ENCODE measurements at places on chromosomes 7 and 10.

GRCh38 chr7:143410521-143411004 lies 1.9 kb upstream of the EPHA1 start:
- peak; percentile 65 for DNase-seq

- DNase-seq = no peak
Observed at GRCh38 chr7:95883217-95883616, 110.9 kb downstream of the DYNC1I1 start.

GRCh38 chr7:130875-131780 lies 61.2 kb upstream of the FAM20C start:
- DNase-seq = no peak

- DNase-seq = no peak
Observed at GRCh38 chr7:133830081-133830480, 297.1 kb upstream of the LRGUK start.

DNA sequence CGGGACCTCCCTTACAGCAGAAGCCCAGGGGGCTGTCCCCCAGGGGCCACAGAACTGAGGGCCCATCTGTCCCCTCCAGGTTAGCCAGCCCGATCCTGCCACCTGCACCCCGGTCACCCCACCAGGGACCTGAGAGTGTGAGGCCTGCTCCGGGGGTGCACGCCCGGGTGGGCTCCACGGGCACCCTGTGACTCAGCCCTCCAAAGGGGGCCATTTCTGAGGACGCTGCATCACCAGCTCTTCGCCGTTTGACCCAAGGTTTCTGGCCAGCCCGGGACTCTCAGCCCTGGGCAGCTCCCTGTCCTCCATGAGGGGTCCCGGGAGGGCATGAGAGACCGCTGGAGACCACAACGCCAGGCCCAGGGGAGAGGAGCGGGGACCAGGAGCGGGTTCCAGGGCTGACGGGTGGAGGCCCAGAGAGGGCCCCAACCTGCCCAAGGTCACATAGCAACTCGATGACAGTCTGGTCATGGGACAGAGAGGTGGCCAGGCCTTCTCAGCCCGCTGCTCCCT lies 79.3 kb downstream of the ELFN1 start:
- DNase-seq = no peak

GRCh38 chr10:78974617-78975317 lies 94.0 kb upstream of the ZMIZ1 start:
- DNase-seq = peak; percentile 71

GRCh38 chr7:19427944-19428343 lies 280.9 kb downstream of the POLR1F start:
- DNase-seq = no peak

DNA sequence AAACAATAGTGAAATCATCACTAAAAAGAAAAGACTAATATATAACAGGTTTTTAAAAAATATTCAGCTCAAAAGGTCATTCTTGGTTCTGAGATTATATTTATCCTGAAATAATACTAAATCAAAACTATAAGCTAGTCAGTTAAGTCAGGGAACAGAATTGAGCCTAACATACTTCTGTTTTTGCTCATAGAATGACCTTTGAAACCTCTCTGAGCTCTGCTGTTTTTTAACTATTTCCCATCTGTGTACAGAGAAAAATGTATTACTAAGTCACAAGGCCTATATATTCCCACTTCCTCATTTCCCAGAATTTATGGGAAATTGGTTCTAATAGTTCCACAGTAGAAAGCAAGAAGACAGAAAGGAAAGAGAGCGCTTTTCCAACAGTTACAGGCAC lies 346.8 kb upstream of the ETV1 start:
- DNase-seq = no peak

DNA sequence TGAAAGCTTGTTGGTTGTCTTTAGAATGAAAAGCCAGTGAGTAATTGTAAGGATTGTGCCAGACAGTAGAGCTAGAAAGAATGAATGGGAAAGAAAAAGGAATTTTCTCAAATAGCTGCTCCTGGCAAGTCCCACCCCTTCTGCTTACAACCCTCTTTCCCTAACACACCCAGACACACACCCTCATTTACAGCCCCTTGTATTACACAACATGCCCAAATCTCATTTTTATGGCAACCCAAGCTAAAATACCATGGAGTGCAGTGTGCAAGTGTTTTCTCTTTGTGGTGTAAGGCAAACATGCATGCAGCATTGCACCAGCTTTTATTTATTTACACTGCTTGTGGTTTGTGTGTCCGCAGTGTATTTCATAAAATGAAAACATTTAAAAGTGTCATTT lies 1.5 kb downstream of the PRKAR2B start:
- no peak for DNase-seq

DNA sequence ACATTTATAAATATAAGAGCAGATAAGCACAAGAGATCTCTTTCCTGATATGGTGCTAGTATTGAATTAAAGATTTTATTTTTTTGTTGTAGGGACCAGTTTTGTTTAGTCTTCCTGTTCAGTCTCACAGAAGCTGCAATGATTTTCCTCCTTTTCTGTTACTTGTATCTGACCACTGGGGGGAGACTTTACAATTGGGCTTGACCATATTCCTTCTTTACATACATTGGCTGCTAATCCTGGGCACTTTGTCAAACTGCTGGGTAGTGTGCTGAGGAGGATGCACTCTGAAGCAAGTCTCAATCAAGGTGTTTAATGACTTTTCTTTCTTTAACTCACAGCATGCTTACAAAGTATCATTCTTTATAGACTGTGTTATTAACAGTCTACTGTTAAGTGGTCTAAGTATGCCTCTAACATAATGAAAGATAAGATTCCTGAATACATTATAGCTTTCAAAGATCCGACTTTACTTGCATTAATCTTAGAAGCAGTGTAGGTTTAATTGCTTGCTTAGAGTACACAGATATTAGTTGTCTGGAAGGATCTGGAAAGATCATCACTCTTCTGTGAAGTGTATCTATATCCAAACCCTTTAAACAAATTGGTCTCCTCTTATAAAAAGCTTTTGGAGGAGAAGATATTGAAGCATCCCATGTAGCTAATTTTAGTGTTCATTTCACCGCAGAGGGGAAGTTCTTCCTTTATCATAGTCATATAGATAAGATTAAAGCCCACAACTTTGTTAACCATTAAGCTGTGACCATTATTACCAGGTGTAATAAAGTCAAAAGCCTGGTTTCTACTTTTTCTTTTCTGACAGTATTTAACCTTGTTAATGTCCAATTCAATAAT lies 3.1 kb downstream of the PALS2 start:
- DNase-seq = no peak

DNA sequence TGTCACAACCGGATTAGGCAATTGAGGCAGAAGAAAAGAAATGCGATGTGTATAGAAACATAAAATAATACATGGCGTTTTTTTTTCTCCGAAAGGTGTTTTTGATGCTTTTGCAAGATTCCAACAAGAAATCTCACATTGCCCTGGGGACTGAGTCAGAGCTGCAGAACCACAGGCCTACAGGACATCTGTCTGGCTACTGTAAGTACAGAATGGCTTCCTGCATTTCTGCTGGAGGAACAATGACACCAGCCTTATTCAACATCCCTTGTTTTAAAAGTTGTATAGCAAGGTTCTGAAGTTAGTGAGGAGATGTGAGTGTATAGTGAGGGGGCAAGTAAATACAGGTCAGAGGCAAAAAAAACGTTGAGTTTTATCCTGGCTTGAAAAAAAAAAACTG lies 256.4 kb downstream of the ABCA13 start:
- DNase-seq = no peak

DNA sequence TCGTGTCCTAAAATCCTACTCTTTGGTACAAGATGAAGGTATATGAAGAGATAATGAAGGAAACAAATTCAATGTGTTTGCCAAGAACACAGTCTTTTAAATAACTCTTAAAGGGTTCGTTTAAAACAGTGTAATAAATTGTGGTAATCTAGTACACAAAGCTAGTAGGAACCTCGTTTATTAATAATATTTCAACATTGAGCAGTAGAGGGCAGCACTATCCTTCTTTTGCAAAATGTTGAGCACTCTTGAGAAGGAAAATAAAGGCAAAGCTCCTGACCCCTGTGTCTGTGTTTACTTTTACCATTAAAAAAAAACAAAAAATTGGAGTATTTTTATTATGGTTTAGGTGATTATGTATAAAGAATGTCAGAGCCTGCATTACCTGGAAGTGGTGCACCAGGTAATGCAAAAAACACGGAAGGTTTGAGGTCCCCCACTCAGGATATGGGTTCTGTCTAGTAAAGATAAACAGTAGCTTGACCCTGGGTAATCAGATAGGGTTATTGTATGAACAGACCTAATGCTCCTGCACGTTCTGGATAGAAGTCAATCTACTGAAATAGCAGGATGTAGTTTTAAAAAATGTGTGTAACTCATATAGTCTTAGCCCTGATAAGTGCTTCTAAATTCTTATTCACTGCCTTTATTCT lies 5.7 kb upstream of the GOT1 start:
- DNase-seq = no peak

- no peak for DNase-seq
Observed at GRCh38 chr7:76425156-76425555, 406 bp downstream of the ZP3 start.

Data from left hindlimb (tissue), 1 donor.